CD4-positive, alpha-beta T cell treated with Interleukin-6 for 4 hours (primary cell): ENCODE measurements at places on chromosomes 12 and 14.

- no peak for DNase-seq
Measured at GRCh38 chr14:36981832-36982529, 190.4 kb downstream of the SLC25A21 start.

DNA sequence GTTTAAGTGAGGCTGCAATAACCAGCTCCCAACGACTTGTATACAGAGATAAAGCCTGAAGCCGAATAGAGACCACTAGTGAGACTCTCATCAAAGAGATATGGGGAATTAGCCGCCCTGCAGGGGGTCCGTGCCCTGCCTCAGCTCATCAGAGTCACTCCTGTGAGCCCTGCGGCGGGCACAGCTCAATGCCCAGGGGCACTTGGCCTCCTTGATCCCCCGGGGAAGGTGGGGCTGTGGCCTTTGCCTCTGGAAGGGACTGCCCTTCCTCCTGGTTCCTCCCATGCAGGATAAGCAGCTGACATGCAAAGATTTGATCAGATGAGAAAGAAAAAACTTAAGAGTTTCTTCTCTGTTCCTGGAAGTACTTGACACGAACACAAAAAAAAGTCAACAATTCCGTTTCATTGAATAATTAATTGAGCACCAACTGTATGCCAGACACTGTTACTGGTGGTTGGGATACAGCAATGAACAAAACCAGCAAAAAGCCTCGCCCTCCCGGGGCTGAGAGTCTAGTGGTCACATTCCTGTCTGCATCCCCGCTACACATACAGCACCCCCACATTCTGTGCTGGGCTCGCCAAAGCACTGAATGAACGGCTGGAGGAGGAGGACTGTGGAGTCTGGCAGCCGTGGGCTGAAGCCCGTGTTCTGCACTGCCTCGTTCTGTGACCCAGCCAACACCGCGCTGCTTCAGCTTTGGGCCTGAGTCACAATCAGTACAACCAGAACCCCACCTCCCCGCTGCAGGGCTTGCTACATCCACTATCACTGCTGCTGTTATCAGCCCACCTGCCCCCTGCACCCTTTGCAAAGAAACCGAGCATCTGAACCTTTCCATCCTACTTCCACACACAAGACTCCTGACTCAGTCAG lies 10.3 kb downstream of the TTC7B start:
- no peak for DNase-seq

DNA sequence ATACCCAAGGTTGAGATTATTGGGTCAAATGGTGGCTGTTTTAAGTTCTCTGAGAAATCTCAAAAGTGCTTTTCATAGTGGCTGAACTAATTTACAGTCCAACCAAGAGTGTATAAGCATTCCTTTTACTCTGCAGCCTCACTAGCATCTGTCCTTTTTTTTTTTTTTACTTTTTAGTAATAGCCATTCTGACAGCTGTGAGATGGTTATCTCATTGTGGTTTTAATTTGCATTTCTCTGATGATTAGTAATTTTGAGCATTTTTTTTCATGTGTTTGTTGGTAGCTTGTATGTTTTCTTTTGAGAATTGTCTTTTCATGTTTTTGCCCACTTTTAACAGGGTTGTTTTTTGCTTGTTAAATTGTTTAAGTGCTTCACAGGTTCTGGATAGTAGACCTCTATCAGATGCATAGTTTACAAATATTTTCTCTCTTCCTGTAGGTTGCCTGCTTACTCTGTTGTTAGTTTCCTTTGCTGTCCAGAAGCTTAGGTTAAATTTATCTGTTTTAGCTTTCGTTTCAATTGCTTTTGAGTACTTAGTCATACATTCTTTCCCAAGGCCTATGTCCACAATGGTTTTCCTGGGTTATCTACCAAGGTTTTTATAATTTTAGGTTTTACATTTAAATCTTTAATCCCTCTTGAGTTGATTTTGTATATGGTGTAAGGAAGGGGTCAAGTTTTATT lies 881.3 kb upstream of the SEL1L start:
- no peak for DNase-seq

DNA sequence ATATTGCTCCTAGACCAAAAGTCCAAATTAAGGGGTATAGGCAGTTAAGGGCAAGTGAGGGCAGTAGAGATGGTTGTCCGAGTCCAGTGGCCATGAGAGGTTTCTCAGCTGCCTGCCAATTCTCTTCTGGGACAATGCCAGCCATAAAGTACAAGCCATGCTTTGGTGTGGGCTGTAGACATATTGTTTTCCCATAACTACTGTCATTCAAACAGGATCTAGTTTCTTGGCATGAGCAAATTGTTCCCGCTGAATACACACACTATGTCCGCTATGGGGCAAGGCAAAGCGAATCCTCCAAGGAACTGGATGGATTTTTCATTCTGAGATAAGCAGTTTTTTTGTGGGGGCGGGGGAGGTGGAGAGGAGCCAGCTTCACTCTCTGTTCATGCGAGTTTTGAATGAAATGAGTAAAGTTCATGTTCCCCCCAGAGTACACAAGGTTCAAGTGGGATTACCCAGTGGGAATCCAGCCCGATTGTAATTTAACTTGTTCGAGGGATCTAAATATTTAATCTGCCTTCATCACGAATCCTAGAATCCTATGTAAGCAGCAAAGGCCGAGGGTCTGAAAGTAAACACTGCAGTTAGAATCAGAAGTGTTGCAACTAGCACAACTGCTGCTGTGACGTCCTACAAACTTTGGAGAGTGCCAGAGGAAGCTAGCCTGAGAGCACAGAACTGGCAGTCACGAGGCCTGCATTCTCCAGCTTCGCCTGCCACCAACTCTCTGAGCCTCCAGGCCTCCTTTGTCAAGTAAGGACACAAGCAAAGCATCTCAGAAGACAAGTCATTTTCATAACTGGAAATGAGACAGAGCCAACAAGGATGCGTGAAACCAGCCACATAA lies 137.0 kb downstream of the CRADD start:
- no peak for DNase-seq

DNA sequence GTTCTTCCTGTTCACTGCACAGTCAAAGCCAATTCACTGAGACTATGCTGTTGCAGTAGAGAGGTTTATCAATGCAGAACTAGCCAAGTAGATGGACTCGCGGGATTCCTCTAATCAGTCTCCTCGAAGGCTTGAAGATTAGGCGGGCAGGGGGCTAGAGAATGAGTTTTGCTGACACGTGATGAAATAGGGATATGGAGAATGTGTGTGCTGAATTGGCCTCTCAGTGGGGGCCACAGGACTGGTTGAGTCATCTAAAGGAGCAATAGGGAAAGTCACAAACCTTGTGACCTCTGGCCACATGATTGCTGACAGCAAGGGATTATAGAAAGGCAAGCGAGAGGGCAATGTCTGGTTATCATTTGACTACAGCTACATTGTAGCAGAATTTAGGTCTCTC lies 12.7 kb downstream of the MIPOL1 start:
- DNase-seq = no peak

DNA sequence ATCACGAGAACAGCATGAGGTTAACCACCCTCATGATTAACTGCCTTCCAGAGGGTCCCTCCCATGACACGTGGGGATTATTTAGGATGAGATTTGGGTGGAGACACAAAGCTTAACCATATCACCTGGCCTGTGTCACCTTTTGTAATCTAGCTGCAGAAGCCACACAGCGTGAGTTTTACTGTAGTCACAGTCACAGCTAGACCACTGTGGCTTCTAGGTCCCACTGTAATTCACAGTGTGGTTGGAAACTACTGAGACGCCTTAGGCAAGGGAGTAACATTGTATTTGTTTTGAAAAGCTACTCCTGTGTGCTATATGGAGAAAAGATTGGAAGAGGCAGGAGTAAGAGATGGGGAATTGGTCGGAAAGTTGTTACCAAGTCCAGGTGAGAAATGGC lies 46.3 kb upstream of the ASPG start:
- no peak for DNase-seq

DNA sequence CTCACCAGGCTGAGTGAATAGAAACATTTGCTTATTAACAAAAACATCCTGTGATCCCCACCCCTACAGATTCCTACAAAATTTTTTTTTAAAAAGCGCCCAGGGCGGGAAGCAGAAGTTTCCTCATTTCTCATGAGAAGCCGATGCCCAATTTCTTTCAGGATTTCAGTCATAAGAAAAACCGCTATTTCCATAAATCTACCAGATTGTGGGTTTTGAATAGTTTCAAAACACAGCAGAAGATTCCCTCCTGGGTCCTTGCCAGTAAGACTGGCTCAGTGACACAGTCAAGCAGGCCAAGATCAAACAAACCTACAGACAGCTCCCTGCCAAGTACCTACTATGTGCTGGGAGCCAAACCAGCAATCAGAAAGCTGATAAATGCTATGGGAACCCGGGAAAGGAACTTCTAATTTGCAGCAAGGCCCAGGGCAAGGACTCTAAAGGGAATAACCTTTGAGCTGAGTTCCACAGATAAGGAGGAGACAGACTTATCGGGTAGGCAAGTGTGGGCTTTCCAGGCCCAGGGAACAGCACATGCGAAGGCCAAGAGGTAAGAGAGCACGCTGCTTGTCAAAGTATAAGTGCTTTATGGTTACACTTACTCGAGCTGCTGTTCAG lies 68.7 kb downstream of the CCDC88C start:
- no peak for DNase-seq

DNA sequence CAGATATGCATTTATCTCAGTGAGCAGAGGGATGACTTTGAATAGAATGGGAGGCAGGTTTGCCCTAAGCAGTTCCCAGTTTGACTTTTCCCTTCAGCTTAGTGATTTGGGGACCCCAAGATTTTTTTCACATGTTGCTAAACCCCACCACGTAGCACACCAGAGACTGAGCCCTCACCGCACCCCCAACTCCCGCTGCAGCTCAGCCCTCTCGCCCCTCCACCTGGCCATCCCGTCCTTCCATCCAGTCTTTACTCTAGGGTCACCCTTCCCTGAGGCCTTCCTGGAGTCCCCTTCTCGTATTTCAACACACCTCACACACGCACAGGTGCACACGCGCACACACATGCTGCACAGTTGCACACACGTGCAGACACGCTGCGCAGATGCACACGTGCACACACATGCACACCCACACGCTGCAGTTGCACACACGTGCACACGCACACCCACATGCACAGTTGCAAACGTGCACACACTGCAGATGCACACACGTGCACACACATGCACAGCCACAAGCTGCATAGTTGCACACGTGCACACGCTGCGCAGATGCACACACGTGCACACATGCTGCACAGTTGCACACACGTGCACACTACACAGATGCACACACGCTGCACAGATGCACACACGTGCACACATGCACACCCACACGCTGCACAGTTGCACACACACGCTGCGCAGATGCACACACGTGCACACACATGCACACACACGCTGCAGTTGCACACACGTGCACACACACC lies 30.0 kb downstream of the HSP90AA1 start:
- DNase-seq = no peak

- no peak for DNase-seq
Measured at GRCh38 chr12:61385771-61386170, 874.4 kb upstream of the USP15 start.

DNA sequence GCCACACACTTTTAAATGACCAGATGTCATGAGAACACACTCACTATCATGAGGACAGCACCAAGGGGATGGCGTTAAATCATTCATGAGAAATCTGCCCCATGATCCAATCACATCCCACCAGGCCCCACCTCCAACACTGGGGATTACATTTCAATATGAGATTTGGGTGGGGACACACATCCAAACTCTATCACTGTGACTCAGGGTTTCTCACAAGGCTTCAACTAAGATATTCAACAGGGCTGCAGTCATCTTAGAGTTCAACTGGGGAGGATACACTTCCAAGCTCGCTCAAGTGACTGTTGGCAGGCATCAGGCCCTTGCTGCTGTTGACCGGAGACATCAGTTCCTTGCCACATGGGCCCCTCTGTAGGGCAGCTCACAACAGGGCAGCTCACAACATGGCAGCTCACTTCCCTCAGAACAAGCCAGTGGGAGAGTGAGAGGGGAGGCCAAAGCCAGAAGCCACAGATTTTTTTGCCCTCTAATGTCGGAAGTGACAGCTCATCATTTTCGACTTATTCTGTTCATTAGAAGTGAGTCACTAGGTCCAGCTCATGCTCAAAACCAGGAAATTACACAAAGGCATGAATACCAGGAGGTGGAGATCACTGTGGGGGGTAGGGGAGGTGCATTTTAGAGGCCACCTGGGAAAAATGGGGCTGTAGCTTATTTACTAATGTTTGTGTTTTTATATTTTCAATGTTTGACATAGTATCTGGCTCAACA lies 50.8 kb upstream of the PTHLH start:
- DNase-seq = no peak

DNA sequence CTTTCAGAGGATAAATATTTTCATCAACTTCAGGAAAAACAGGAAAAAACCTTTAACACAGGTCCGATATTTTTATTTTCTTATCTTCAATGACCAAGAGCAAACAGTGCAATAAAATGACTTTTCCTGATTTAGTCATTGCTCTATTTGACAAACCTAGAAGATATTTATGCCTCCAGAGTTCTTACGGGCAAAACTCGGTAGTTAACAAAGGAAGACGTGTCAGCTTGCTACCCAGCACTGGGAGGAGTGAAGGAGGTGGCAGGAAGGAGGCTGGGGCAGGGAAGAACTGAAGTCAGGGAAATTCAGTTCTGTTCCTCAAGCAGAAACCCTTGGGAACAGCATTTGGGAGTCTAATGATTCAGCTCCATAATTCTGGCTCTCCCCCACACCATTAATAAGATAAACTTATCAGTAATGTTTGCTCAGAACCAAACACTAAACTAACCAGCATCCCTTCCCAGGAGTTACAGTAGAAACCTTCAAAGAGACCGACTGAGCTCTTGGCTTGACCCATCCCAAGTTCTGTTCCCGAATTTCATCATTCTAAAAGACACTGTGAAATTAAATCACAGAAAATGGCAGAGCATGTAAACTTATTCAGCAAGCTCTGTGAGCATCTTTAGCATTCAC lies 163.3 kb downstream of the APAF1 start:
- no peak for DNase-seq

- no peak for DNase-seq
Measured at GRCh38 chr12:2177751-2178150, 125.0 kb downstream of the CACNA1C start.

GRCh38 chr14:99347561-99347960 lies 75.6 kb upstream of the BCL11B start:
- DNase-seq = no peak

GRCh38 chr12:30989754-30990153 lies 63.2 kb downstream of the TSPAN11 start:
- DNase-seq = no peak

DNA sequence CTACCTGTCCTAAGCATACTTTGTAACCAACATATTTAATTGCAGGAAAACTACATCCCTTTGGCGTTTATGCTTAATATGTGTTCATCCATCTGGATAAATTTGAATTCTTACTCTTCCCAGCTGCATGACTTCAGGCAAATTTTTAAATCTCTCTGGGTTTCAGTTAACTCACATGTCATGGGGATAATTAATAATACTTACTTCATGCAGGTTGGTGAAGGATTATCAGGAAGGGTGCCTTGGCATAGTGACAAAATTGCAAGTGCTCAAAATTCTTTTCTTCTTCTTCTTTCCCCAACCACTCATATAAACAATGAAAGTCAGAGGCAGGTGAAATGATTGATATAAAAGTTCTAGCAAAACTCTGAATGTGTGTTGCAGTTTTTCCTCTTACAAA lies 15.9 kb downstream of the SYT10 start:
- no peak for DNase-seq

- no peak for DNase-seq
Measured at GRCh38 chr14:85250414-85251189, 279.3 kb upstream of the FLRT2 start.

GRCh38 chr14:70905301-70905700 lies 2.0 kb upstream of the PCNX1 start:
- no peak for DNase-seq

- no peak for DNase-seq
Measured at GRCh38 chr12:105674871-105675699, 344.6 kb downstream of the C12orf75 start.

- DNase-seq = no peak
Measured at GRCh38 chr12:2161473-2161872, 108.7 kb downstream of the CACNA1C start.

- no peak for DNase-seq
Measured at GRCh38 chr12:56522411-56523193, 982 bp downstream of the RBMS2 start.
